ENCODE measurements at places on chromosomes 6 and 20.

DNA sequence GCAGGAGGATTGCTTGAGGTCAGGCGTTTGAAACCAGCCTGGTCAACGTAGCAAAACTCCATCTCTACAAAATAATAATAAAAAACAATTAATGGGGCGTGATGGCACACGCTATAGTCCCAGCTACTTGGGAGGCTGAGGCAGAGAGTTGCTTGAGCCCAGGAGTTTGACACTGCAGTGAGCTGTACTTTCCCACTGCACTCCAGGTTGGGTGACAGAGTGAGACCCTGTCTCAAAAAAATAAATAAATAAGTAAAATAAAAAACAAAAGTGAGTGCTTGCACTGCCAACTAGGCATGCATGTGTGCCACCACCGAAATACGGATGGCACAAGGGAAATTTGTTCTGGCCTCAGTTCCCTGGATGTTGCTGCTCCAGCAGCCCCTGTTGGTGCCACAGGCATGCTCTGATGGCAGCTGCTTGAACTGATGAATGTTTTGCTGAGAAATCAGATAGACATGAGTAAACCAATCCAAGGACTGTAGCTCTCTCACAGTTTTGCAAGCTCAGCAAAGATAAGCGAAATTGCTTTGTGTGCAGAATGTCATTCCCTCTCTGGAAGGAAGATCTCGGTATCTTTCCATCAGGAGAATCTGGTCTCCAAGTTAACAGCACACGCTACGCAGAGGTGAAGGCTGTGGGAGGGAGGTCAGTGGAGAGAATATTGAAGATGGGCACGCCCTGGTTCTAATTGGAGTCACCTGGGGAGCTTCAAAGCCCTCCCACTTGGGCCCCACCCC, 188.0 kb upstream of the SLC24A3 start:
- no peak for DNase-seq

- DNase-seq, result no peak
Observed at GRCh38 chr6:73965539-73966029, 269.6 kb downstream of the CD109 start.

GRCh38 chr6:73233048-73233447, 7.8 kb upstream of the KHDC1L start:
- DNase-seq, result no peak

DNA sequence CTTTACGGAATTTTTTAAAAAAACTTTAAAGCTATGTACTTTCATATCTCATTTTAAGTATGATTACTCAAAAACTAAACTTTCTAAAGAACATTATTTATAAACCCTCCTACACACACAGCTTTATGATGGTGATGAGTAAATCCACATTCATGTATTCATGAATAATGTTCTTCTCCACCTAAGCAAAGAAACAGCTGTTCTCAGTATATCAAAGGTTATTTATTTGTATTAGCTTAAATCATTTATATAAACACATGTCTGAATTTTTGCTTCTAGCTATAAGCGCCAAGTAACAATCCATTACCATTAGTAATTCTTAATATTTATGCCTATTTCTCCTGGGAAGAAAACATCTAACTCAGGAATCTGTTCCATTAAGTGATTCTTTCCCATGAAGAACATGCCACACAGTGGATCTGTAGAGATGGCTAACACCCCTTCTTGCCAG, 63.3 kb downstream of the SMLR1 start:
- DNase-seq, result peak; percentile 80

- no peak for DNase-seq
Observed at GRCh38 chr6:168724669-168725570, 283.9 kb downstream of the SMOC2 start.

DNA sequence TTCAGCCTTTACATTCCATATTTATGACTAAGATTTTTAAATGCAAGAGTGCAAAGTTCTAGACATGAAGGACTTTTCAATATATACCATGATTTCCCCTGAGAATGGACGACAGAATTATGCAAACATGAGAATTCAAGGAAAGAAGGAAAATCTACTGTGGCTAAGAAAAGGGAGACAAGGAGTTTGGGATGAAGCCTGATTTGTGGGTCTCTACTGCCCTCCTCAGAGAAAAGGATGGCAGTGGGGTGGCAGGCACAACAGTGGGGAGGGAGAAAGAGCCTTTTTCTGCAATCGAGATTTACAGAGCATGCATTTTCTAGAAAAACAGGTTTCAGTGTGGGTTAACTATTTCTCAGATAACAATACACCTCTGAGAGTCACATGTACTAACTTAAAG, 466.9 kb upstream of the NRSN1 start:
- no peak for DNase-seq

- DNase-seq, result no peak
Observed at GRCh38 chr6:165049362-165049761, 260.0 kb downstream of the C6orf118 start.

- no peak for DNase-seq
Observed at GRCh38 chr6:108170332-108171290, 4.8 kb downstream of the NR2E1 start.

- DNase-seq, result no peak
Observed at GRCh38 chr6:41200901-41201763, at the start of gene TREML2. TREML2 (minus strand) TSS chr6:41201149; CDS start chr6:41201008, 141 bp downstream.

- DNase-seq, result no peak
Observed at GRCh38 chr20:59789686-59790085, 143.8 kb downstream of the SYCP2 start.

GRCh38 chr20:56736285-56736857, 107.3 kb downstream of the TFAP2C start:
- DNase-seq, result no peak

GRCh38 chr6:113596387-113597230, 260.5 kb upstream of the MARCKS start:
- no peak for DNase-seq

- DNase-seq, result no peak
Observed at GRCh38 chr20:19231359-19232035, 19.1 kb downstream of the SLC24A3 start.

- DNase-seq, result no peak
Observed at GRCh38 chr6:123747515-123747914, 56.1 kb upstream of the NKAIN2 start.

GRCh38 chr6:24766680-24767462, 7.9 kb upstream of the GMNN start:
- peak; percentile 81 for DNase-seq

GRCh38 chr20:9093218-9093957, 24.5 kb downstream of the PLCB4 start:
- DNase-seq, result no peak

- no peak for DNase-seq
Observed at GRCh38 chr20:44601801-44602204, 19.4 kb downstream of the PKIG start.

DNA sequence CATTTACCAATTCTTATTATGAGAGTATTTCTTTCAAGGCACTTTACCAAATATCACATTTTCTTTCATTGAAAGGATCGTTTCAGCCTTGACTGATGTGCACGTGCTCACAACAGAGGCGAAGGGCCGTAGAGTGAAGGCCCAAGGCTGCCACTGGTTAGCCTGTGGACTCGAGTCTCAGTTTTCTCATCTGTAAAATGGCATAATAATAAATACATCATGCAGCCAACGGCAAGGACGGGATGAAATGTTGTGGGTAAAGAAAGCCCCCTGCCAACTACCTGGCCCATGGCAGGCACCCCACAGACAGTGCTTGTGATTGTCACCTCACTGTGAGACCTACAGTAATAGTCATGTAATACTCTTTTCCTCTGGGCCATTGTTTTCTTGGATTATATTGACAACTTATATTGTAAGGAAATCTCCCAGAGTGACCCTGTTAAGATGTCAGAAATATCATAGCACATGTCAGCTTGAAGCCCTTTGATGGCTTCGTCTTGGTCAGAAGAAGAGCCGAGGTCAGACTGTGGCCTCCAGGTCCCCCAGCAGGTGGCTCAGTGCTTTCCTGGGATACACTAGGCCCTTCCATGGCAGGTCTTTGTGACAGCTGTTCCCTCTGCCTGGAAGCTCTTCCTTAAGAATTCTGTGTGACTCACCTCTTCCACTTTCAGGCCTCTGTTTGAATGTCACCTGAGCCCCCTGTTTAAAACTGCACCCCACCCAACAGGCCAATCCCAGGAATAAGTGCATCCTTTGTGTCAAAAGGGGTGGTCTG, 36.3 kb downstream of the FAM50B start:
- DNase-seq, result peak; percentile 4

DNA sequence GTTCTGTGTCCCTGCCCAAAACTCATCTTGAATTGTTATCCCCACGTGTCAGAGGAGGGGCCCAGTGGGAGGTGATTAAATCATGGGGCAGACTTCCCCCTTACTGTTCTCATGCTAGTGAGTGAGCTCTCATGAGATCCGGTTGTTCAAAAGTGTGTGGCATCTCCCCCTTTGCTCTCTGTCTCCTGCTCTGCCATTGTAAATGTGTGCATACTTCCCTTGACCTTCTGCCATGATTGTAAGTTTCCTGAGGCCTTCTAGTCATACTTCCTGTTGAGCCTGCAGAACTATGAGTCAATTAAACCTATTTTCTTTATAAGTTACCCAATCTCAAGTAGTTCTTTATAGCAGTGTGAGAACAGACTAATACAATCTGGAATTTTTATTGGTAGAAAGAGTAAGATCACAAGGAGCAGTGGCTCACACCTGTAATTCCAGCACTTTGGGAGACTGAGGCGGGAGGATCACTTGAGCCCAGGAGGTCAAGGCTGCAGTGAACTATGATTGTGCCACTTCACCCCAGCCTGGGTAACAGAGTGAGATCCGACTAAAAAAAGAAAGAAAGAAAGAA, 47.1 kb upstream of the SLC22A16 start:
- no peak for DNase-seq

DNA sequence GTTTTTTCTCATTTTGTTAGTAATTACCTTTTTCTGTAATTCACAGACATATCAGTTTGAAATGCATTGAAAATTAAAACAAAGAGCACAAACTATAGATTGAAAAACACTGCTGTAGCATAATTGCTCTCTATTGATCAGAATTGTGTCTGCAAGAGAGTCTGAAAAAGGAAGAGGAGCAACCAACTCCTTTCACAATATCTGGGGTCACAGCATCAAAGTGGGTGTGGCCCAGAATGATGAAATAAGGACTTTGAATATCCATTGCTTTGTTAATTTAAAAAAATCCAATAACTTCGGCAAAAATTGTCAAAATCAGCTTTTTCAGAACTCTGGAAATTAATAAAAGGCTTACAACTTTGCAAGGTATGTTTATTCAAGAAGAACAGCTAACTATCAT, 99.2 kb downstream of the MYLK4 start:
- peak; percentile 70 for DNase-seq

DNA sequence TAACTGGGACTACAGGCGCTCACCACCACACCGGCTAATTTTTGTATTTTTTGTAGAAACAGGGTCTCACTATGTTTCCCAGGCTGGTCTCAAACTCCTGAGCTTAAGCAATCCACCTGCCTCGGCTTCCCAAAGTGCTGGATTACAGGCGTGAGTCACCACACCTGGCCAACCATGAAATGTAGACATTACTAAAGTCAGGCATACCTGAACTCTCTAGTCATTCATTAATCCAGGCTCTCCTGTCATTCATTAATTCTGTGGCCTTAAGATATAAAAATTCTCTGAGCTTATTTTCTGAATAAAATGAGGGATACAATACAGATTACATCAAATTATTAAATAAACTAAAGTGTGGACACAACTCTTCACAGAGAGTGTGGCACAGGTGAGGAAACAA, 159.7 kb downstream of the GMDS start:
- DNase-seq, result no peak

DNA sequence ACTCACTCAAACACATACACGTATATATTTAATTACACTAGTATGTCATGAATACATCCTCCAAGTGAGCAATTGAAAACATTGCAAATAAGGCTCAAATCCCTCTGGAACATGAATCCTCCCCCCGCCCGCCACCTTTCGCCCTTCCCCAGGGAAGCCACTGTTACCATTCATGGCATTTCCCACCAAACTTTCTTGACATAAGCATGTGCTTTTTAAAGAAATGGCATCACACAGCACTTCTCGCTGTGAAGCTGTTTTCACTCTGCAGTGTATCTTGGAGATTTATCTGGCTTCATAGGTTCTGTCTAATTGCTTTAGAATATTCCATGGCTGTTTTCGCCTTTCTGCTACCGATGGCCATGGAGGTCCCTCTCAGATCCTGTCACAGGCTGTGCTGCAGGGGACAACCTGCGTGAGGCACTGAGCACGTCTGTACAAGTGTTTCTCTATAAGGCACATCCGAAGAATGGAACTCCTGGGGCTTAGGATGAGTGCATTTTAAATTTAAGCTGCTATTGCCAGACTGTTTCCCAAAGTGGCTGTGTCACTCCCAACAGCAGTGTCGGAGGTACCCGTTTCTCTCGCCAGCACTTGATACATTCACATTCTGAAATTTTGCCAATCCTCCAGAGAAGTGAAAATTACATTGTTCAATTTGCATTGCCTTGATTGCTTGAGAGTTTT, 22.2 kb upstream of the PHACTR3 start:
- no peak for DNase-seq

DNA sequence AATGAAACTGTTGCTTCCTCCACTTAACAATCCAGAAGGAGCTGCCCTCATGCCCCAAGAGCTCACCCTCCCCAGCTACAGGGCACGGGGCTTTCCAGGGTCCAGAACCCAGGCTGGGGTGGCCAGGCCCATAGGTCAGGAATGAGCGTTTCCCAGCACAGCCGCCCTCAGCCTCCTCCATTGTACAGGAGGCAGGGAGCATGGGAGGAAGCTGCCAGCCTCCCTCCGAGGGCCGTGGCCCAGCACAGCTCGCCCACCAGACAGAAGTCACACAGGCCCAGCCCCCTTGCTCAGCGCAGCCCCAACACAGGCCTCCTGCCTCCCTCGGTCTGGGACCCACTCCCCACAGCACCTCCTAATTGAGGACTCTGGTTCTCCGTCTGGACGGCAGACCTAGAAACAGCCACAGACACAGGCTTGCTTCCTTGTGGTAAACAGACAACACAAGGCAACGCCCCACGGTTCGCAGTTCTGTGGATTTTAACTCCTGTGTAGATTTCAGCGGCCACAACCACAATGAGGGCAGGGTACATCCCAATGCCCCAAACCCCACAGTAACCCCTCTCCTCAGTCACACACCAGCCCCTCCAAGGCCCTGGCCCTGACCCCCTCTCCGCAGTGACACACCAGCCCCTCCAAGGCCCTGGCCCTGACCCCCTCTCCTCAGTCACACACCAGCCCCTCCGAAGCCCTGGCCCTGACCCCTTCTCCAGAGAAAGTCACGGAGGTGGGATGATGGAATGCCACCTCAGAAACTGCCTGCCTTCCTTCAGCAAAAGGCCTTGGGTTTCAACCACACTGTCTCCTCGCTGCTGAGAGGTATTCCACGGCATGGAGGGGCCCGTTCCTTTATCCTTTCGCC, 173.5 kb downstream of the DLL1 start:
- no peak for DNase-seq

DNA sequence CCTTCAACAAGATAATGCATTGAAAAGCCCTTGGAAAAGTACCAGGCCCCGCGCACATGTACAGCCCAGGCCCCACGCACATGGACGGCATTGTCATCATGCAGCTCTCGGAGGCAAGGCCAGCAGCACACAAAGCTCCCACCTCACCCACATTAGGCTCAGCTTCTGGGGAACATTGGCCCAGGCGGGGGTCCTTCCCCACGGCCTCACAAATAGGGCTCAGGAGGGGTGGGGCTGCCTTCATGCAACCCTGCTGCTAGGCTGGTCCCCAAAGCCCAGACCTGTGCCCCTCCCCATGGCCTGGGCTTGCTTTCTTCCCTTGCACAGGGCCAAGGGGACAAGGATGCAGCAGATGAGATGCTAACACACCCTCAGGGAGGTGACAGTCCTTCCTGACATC, 26.7 kb downstream of the NPEPL1 start:
- no peak for DNase-seq

- no peak for DNase-seq
Observed at GRCh38 chr6:65566117-65566516, 140.9 kb downstream of the EYS start.

GRCh38 chr6:13044390-13044789, 283.9 kb downstream of the TBC1D7 start:
- peak; percentile 27 for DNase-seq
